ENCODE measurements at places on chromosomes 4 and X.

- DNase-seq = no peak
These were observed 25.7 kb upstream of the CSF2RA start for GRCh38 chrX:1242891-1243402.

DNA sequence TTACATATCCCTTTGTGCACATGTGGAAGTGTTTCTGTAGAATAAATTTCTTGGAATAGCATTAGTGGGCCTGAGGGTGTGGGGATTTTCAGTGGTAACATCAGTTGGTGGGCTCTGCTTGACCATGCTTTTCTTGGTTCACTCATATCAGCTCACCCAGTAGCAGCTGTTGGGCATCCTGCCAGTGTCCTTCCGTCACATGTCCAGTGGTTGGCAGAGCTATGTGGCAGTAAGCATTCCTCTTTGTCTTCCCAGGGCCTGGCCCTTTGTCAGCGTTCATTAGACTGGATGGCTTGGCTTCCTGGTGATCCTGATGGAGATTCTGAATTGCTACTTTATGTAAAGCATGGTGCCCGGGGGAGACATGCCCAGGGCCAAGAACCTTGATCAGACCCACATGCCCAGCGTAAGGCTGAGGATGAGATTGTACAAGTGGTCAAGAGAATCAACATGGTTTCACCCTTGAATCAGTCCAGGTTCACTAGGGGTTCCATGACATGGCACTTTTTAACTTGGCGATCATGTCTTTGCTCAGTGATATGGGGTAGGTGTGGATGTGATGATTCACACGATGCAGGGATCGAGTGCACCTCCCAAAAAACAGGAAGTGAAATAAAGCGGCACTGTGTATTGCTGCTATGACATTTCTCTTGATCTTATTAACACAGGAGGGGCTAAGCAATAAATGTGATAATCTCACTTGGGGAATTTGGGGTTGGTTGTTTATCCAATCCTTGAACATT lies 72.1 kb upstream of the IGFBP7 start:
- no peak for DNase-seq

DNA sequence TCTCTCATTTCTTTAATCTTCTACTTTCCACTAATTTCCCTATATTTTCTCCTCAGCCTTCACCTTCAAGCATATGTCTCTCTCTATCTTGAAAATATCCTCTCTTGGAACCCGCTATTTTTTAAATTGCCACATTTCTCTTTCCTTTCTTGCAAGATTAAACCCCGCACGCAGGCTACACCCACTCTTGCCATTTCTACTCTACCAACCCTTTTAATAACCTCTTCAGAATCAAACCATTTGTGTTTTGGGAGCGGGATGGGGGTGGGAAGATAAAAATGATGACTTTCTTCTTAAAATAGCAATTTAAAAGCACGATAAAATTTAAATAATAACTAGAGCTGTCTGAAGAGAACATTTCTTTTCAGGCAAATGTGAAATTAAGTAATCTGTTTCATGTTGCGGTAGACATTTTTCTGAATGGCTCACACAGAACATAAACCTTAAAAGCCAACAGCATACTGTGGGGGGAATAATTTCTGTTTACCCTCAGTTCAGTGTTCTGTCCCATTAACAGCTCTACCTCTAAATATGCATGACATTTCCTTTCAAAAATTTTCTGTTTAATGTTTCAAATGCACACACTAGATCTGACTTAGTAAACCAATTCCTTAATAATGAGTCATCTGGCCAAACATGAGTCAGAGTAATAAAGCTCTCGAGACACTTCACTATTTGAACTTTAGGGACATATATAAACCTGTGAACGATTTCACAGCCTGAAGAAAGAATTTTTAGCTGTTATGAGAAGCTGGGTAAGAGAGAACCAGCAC lies 20.5 kb downstream of the ARSJ start:
- peak; percentile 97 for DNase-seq

DNA sequence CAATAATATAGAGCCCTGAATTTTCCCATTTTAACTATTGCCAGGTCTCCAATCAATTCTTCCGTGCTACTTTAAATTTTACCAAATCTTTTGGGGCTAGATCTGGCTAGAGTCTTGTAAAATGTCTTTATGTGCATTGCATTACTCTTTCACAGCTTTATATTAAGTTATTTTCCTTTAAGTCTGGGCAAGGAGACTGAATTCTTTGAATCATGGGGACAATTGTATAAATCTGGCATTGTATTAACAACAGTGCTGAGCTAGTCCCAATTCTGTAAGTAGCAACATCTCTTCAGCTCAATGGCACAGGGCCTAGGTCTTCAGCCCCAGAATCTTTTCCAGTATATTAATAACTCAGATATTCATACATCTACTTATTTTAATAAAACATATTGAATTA lies 1080.4 kb upstream of the INTU start:
- no peak for DNase-seq

DNA sequence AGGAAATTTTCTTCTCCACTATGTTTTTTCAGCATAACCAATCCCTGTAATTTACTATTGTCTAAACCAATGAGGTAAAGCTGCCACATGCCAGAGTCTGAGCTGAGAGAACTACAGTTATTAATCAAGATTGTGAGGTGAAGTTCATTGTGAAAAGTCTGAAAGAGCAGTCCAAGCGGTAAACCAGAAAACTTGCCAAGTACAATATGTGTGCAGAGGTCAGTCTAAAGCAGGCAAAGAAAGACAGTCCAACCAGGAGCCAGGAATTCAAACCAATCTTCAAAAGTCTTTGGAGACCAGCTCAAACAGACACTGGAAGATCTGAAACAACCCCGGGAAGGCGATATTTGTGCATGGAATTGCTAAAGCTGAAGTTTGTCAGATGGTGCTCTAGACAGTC lies 229.1 kb upstream of the POU3F4 start:
- no peak for DNase-seq

GRCh38 chrX:153941336-153942252 lies 2.8 kb downstream of the RENBP start:
- no peak for DNase-seq

DNA sequence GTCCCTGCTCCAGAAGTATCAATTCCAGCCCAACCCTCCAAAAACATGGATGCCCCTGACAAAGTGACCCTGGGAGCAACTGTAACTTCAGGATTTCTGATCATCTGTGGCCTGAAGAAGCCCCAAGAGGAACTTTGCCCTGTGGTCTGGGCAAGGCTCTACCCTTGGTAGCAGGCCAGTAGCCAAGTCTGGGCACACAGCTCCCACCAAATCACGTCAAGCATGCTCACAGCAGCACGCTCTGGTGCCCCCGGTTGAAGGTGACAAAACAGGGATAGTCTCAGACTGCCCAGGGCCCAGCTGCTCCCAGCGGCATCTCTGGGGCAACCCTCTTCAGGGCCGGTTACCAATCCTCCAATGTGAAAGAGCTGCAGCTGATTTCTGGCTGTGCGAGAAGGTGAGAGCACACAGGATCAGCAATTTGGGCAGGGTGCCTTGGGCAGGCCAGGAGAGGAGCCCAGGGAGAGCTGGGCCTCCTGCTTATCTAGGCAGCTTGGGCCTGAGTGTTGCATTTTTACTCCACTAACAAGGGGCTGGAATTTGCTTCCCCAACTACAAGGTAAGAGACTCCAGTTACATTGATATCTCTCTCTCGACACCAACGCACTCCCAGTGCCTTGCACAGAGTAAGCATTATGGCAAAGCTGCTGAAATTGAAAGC lies 418.1 kb downstream of the BCOR start:
- no peak for DNase-seq

GRCh38 chr4:111228396-111228795 lies 605.5 kb upstream of the PITX2 start:
- peak; percentile 31 for DNase-seq

- no peak for DNase-seq
These were observed 118.6 kb upstream of the BEND4 start for GRCh38 chr4:42271096-42271495.

GRCh38 chrX:15664487-15665444 lies at the start of gene CLTRN:
Gene CLTRN (minus strand): TSS chrX:15664805. CDS start chrX:15664775, 30 bp downstream.
- no peak for DNase-seq

DNA sequence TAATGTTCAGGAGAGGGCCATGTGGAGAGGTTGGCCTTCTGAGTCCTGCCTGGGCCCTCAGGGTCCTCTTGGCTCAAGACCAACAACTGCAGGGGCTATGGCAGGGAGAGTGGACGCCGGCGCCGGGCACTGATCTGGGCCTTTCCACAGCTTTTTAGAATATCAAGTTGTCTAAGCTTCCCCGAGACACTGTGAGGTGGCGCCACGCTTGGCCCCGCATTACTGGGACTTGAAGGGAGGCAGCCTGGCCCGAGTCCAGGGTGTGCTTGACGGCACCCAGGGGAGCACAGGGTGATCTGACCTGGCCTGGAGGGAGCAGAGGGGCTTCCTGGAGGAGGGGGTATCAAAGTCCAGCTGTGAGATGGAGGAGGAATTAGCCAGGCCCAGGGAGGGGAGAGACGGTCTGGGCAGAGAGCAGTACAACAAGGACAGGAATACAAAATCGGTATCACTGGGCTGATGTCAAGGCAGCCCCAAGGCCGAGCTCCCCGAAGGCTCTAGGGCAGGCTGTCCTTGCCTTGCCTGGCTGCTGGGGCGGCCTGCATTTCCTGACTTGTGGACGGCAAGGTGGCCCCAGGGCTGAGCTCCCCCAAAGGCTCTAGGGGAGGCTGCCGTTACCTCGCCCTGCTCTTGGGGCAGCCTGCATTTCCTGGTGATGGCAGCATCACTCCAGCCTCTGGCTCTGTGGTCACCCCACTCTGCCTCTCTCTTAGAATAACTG lies 28.1 kb downstream of the ABLIM2 start:
- no peak for DNase-seq

- DNase-seq = no peak
These were observed 150.0 kb downstream of the SPRY1 start for GRCh38 chr4:123546573-123547060.

GRCh38 chr4:88613417-88613875 lies 21.2 kb downstream of the HERC3 start:
- DNase-seq = peak; percentile 32

- peak; percentile 70 for DNase-seq
These were observed 562.9 kb upstream of the MAGEB2 start for GRCh38 chrX:29652484-29652883.

Data from astrocyte of the spinal cord (primary cell).